ENCODE measurements at places on chromosomes 2 and 18.
A peak's percentile ranks its signal among the peaks of the same experiment; 100 is the strongest.

DNA sequence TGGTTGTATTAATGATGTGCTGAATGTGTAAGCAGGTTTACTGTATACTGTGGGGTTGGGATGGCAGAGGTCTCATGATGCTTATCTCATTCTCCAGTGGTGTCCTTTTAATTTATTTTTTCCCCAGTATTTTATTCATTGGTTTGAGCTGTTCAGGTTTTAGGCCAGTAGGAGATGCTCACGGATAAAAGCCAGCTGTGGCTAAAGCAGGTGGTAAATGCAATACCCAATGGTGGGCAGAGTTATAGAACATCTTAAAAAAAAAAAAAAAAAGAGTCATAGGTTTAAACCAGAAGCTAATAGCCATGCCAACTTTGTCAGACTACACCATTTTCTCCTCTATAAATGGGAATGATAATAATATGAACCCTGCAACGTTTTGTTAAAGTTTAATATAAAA, 57.8 kb upstream of the NEUROD1 start:
- DNase-seq, result no peak

- peak; percentile 23 for DNase-seq
Observed at GRCh38 chr2:68548396-68548795, 81.0 kb downstream of the APLF start.

- DNase-seq, result no peak
Observed at GRCh38 chr18:45978084-45978483, 11.0 kb upstream of the EPG5 start.

GRCh38 chr2:98460573-98461497, 16.2 kb downstream of the INPP4A start:
- no peak for DNase-seq
